ENCODE measurements at places on chromosomes 12 and 14. TPM values are rescaled to one million over a fixed set of nuclear protein-coding genes. Genes with fewer than 3 reads are reported as not detected.

DNA sequence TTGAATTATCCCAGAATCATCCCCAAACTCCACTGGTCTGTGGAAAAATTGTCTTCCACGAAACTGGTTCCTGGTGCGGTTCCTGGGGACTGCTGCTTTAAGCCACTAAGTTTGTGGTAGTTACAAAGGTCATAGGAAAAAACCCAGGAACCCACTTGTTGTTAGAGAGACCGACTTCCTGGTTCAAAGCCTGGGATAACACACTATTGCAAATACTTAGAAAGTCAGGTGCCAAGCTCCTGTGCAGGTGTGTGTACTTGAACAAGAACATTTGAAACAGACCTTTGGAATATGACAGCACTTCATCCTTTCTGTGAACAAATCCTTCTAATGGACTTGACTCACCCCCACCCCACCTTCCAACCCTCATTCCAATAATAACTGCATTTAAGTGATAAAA, 519.6 kb downstream of the GLT1D1 start:
- no peak for DNase-seq

CMKLR1 gene
- 19.6 TPM for total RNA-seq

ATP5F1B gene
- 628 TPM for total RNA-seq

DNA sequence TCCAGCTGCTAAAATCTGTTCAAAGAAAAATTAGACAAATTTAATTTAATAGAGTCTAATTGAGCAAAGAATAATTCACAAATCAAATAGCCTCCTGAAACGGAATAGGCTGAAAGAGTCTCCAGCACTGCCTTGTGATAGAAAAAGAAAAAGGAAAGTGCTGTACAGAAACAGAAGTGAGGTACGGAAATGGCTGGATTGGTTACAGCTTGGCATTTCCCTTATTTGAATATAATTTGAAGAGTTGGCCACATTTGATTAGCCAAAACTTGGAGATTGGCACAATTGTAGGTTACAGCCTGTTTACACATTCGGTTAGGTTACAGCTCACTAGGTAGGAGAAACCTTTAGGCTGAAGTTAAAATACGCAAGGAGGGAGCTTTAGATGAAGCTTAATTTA, 24.8 kb upstream of the PCED1B start:
- no peak for DNase-seq

- no peak for DNase-seq
Observed at GRCh38 chr14:38022775-38023174, 184.9 kb upstream of the SSTR1 start.

HPD gene
- total RNA-seq: 6.9 TPM

DNA sequence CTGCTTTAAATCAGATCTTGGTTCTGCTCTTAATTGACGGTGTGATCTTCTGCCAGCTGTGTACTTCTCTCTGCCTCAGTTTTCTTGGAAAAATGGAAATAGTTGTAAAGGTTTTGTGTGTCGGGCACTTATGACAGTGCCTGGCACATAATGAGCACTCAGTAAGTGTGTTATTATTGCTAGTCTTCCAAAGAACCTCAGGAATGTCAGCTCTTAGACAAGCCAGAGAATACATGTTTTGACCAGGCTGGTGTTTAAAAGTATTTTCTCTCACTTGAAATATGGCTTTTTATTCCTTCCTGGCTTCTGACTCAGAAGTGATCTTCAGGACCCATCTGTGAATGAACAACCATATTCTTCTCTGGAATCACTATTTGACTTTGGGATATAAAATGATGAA, 304.1 kb downstream of the SNAPC1 start:
- no peak for DNase-seq

WNT5B gene
- total RNA-seq: 3.2 TPM

- DNase-seq: no peak
Observed at GRCh38 chr12:56474389-56474788, 6.0 kb downstream of the SPRYD4 start.

- DNase-seq: no peak
Observed at GRCh38 chr14:64549791-64550620, at the start of gene PPP1R36. Gene PPP1R36 (plus strand): TSS chr14:64549961. CDS start chr14:64549998, 37 bp downstream.

DNA sequence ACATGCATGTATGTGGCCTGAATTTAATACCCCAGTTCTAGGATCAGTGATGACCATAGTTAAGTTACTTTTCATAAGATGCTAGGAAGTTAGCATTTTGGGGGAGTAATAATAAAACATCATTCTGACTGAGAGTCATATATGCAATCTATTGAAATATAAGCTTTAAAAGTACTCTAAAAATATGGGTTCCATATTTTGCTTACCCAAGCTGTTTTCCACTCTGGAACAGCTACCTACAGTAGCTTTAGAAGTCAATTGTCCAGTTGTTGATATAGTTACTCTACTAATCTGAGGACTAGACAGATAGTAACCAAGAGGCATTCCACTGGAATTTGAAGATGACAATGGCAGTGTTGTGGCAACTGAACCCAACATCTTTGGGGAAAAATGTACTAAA, 4.0 kb downstream of the LMNTD1 start:
- no peak for DNase-seq

- DNase-seq: no peak
Observed at GRCh38 chr14:26694521-26694920, 96.7 kb upstream of the NOVA1 start.

DNA sequence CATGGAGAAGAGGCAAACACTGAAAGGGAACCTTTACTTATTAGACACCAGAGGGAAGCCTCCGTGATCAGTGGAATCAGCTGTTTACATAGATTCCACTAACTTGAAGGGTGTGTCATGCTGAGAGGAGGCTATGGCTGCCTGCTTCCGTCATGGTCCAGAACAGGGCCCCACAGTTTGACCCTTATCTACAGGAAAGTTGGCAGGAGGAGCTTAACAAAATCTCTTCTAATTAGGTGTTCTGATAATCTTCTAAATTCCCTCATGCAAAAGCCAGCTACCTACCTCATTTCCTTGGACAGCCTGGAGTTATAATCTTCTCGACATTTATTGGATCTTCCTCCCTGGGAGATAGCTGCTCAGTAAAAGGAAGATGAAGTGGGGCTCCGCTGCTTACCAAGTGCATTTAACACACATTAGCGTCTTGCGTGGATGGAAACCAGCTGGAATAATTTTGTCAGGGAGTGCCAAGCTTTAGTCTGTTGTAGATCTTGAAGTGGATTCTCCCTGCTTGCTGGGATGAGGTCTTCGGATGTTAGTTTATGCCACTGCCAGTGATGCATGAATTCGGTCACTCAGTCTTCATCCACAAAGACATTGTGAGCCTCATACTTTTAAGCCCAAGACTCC, 171.0 kb downstream of the PAH start:
- DNase-seq: no peak

GRCh38 chr12:124676714-124677462, 109.5 kb upstream of the NCOR2 start:
- DNase-seq: no peak

LGR5 gene
- 2.5 TPM for total RNA-seq

- no peak for DNase-seq
Observed at GRCh38 chr12:132610051-132610759, at the start of gene LRCOL1. Gene LRCOL1 (minus strand): TSS chr12:132610582. CDS start chr12:132606251, 4,331 bp downstream.

- DNase-seq: no peak
Observed at GRCh38 chr12:82973592-82973991, 286.9 kb downstream of the TMTC2 start.

DNA sequence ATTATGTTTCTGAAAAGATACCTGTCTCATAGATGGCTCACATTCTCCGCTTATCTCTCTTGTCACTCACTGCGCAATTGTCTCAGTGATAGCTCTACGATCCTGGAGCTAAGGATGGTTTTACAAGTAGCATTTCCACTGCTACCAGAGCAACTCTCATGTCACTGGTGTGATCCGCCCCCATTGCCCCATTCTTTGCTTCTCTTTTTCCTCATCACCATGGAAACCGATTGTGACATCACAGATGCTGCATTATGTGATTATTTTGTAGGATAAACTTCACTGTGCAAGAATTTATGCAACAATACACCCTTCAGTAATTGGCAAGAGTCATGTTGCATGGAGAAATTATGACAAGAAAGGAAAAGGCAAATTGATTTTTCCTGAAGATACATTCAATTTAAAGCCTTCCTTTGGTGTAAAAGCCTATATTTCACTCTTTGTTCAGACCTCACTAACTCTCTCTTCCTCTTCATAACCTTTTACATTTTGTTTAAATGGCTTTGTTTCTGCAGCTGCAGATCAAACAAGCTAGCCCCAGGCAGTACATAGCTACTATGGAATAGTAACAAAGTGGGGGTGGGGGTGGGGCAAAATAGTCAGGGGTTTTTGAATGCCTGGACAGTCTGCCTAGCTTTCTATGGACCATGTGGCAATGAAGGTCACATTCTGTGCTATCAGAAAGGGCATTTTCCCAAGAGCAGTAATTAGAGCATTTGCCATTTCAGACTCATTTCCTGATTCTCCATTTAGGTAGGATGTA, 539.8 kb downstream of the NRXN3 start:
- no peak for DNase-seq

FICD gene
- 12.7 TPM for total RNA-seq

DNA sequence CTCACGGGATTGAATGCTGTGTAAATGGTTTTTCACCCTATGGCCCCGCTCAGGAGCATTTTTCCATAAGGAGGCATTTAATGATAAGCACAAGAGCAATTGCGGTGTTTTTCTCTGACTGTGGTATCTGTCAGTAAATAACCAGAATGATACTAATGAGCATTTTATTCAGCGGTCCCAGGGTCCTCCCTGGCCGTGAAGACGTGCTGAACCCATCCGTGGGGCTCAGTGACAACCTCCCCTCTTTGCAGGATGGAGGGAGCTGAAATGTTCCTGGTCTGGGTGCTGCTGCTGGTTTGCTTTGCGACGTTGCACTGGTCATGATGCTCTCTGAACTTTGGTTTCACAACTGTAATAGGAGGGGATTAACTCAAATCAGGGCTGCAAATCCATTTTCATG, 625.6 kb downstream of the AACS start:
- DNase-seq: no peak

DNA sequence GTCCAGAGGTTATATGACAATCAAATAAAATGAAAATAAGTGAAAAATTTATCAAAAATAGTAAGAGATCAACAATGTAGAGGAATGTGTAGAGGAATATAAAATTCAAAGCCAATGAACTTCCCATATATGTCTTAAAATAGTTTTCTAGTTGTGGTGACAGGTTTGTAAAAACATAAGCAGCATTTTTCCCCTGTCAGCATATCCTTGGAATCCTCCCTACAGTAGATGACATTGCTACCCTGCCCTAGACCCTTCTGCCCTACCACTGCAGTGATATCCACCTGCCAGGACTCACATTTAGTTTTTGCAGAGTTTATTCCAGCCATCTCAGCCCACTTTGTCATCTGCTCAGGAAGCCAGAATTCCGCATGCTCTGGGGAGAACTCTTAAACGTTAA, 842.0 kb downstream of the RPS29 start:
- no peak for DNase-seq

DNA sequence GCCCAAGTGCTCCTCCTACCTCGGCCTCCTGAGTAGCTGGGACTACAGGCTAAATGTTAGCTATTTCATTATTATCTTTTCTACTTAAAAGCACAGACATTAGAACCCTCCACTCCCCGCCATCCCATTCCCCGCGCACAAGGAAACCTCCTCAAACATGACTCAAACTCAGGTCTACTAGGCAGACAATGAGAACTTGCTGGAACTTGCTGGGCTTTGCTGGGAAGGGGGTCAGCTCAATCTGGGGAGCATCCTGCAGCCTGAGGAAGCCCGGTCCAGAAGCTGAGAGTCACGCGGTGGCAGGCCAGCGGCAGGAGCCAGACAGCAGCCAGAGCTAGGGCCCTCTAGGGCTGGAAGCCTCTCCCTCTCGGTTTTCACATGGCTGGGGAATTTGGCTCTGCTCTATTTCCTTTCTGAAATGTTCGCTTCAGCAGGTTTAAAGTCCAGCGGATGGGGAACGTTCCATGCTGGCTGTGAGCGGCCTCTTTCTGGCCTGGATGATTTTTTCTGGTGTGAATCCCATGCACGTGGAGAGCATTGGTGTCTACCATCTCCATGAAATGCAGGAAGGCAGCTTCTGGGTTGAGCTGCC, 68.5 kb downstream of the SLC6A12 start:
- no peak for DNase-seq

GRCh38 chr14:106586098-106586704, 1059.8 kb downstream of the TMEM121 start:
- no peak for DNase-seq

GRCh38 chr12:110790301-110790700, 47.6 kb upstream of the PPP1CC start:
- no peak for DNase-seq

- no peak for DNase-seq
Observed at GRCh38 chr12:57460841-57461275, 1.3 kb downstream of the GLI1 start.

- DNase-seq: peak; percentile 28
Observed at GRCh38 chr12:105562199-105562971, 231.9 kb downstream of the C12orf75 start.

- DNase-seq: no peak
Observed at GRCh38 chr12:125178222-125178621, 113.0 kb downstream of the AACS start.

KLRF1 gene
- total RNA-seq: 0.61 TPM

MGP gene
- total RNA-seq: 1,007 TPM

GRCh38 chr12:119592232-119592631, 1.3 kb upstream of the TMEM233 start:
- DNase-seq: no peak

GRCh38 chr14:58488550-58488949, 61.0 kb downstream of the KIAA0586 start:
- peak; percentile 30 for DNase-seq

DNA sequence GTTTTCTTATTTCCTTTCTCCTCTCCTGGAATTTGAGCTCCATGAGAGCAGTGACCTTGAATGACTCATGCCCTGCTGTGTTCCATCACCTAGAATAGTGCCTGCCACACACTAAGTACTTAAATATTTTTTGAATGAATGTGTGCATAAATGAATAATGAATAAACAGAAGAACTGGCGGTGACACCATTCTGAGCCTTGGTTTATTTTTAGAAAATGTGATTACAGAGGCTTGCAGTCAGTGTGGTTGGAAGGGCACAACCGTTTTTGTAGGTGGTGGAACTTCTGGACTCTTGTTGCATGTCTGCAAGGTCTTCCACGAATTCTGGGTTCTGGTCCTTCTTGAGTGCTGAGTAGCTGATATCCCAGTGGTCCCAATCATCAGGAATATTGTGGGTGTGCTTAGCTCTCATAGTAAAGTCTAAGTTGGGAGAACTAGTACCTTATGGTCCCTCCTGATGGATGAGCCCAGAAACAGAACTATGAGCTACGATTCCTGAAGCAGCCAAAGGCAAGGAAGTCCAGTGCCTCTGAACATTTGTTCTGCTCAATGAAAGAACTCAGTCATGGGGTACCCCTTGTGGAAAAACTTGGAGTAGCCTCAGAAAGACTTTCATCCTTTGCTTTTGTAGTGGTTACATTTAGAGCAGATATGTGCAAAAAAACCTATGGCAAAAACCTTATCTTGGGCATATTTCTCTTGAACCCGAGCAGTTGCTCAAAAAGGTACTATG, 28.8 kb upstream of the BHLHE41 start:
- DNase-seq: peak; percentile 60

PTPRB gene
- 41.6 TPM for total RNA-seq

Measured in adrenal gland (tissue), 19 donors.